ENCODE measurements at places on chromosomes 16 and 17. TPM values are rescaled to one million over a fixed set of nuclear protein-coding genes. Genes with fewer than 3 reads are reported as not detected.

Gene NME3
- total RNA-seq, result 133 TPM

Gene LRRC75A
- 186 TPM for total RNA-seq

Gene NPW
- total RNA-seq, result not detected

Gene TP53TG3
- not detected for total RNA-seq

Gene NPTX1
- total RNA-seq, result 1.8 TPM

Gene GNG13
- not detected for total RNA-seq

Gene KIF18B
- 3.9 TPM for total RNA-seq

Gene FXR2
- total RNA-seq, result 31.0 TPM

Gene MYCBPAP
- total RNA-seq, result not detected

Gene NPIPB4
- 120 TPM for total RNA-seq

Gene ATP6V0C
- total RNA-seq, result 107 TPM

Gene OR1A2
- not detected for total RNA-seq

Gene STX1B
- total RNA-seq, result 1.3 TPM

Gene SGCA
- not detected for total RNA-seq

Gene MYL11
- total RNA-seq, result not detected

Gene LITAFD
- not detected for total RNA-seq

Gene CNGB1
- 1.1 TPM for total RNA-seq

Gene WNK4
- 7.2 TPM for total RNA-seq

Gene RHBDL1
- total RNA-seq, result 4.1 TPM

Gene PLXDC1
- 14.5 TPM for total RNA-seq

Gene TVP23B
- total RNA-seq, result 31.9 TPM

Gene PAGR1
- 49.0 TPM for total RNA-seq

Gene KRT20
- total RNA-seq, result 837 TPM

Gene QRICH2
- 1.2 TPM for total RNA-seq

Gene PDILT
- not detected for total RNA-seq

Gene PRAC2
- not detected for total RNA-seq

Gene CFAP97D1
- total RNA-seq, result not detected

Gene PRSS33
- not detected for total RNA-seq

Gene CLEC19A
- not detected for total RNA-seq

Gene TMEM132E
- total RNA-seq, result not detected

Gene DNAH2
- not detected for total RNA-seq

Gene CDK5R1
- total RNA-seq, result not detected

Gene TBC1D3D
- total RNA-seq, result not detected
